Activated CD4-positive, alpha-beta memory T cell treated with anti-CD3 and anti-CD28 coated beads for 36 hours (primary cell): ENCODE measurements at places on chromosomes 6 and 20.

GRCh38 chr20:34114809-34115208 lies 2.8 kb upstream of the EIF2S2 start:
- DNase-seq: no peak

GRCh38 chr6:97215157-97215769 lies 67.8 kb downstream of the MMS22L start:
- no peak for DNase-seq

DNA sequence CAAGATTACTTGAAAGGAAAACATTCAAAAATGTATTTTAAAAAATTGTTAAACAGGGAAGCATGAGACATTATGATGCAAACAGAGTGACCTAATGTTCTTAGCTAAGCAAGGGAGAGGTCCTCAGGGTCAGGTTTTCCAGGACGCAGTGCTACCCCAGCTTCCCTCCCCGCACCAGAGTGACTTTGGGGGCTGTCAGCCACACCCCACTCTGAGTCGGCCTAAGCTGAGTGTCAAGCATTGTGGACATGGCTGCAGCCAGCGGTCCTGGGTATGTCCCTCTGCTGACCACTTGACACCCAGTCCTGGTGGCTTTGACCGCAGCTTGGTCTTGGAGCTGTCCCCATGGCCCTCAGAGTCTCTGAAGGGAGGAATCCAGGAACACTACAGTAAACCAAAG lies 54.9 kb upstream of the CD93 start:
- DNase-seq: no peak

- DNase-seq: no peak
Observed at GRCh38 chr6:126077810-126078776, 91.8 kb downstream of the TRMT11 start.

DNA sequence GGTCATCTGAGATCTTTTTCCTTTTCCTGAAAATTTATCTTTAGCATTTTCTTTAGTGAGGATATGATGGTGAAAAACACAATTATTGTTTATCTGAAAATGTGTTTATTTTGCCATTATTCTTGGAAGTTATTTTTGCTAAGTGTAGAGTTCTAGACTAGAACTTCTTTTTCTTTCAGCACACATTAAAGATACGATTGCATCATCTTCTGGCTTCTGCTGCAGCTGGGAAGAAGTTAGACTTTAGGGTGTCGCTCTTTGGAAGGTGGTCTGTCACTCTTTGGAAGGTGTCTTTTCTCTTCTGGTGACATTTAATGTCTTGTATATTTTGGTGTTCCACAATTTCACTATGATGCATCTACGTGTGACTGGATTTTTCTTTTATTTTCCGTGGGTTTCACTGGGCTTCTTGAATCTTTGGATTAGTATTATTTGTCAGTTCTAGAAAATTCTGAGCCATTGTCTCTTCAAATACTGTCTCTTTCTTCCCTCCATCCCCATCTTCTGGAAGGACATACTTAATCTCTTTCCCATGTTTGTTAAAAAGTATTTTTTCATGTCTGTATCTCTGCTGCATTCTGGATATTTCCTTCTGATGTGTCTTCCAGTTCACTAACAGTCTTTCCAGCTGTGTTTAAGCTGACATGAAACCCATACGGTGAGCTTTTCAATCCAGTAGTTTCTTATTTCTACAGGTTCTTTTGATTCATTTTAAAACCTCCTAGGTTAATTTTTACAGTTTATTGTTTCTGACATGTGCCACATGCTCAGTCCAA lies 81.0 kb downstream of the AGPAT4 start:
- no peak for DNase-seq

- no peak for DNase-seq
Observed at GRCh38 chr20:2859330-2860121, 13.8 kb upstream of the PTPRA start.
